ENCODE measurements at places on chromosomes 3 and 15.

GRCh38 chr3:53267766-53268165 is 11.9 kb upstream of the TKT start:
- DNase-seq, result no peak

DNA sequence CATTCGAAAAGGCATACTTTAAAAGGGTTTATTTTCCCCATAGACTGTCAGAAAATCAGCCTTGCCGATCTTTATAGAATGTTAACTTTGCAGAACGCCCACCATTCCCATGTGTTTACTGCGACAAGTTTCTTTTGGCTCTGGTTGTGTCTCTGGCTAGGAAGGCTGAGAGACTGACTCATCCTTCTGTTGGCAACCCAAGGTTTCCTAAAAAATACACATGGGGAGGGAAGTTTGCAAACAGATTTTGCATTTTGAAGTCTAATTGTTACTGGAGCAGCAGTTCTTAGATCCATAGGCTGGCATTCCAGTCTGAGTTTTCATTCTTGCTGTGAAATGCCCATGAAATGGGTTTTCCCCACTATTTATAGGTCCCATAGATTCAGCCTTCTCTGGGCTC is 37.9 kb upstream of the MINAR1 start:
- peak; percentile 71 for DNase-seq

GRCh38 chr3:1103525-1103924 is 10.7 kb downstream of the CNTN6 start:
- DNase-seq, result peak; percentile 16

GRCh38 chr15:76501726-76502125 is 165.2 kb downstream of the ISL2 start:
- peak; percentile 2 for DNase-seq

Data from fibroblast of mammary gland (primary cell).